T-cell (primary cell): ENCODE measurements at places on chromosomes 5 and 9. TPM values are rescaled to one million over a fixed set of nuclear protein-coding genes. Genes with fewer than 3 reads are reported as not detected.

CTNND2 gene
- not detected for total RNA-seq

ALDH1A1 gene
- total RNA-seq: 0.47 TPM

FBLL1 gene
- total RNA-seq: not detected

GRIN3A gene
- not detected for total RNA-seq
